ENCODE measurements at places on chromosomes 7 and 10.

- DNase-seq = no peak
Observed at GRCh38 chr7:114567416-114567815, 152.8 kb downstream of the FOXP2 start.

- no peak for DNase-seq
Observed at GRCh38 chr10:13840036-13840435, 253.3 kb downstream of the PRPF18 start.

- no peak for DNase-seq
Observed at GRCh38 chr7:2782565-2782964, 61.5 kb downstream of the GNA12 start.

DNA sequence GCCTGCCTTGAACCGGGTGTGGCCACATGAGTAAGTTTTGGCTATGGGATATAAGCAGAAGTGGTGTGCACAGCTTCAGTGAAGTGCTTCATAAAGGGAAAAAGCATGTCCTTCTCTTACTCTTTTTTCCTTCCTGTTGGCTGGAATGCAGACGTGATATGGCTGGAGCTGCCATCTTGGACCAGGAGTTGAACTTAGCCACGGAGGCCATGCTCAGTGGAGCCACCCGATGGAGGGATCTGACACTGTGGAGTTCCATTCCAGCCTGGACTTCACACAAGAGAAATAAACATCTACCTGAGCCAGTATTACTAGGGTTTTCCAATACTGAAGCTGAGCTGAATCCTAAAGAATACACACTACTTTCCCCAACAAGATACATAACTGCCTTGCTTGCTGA lies 52.3 kb downstream of the CCDC3 start:
- DNase-seq = no peak

GRCh38 chr7:153858355-153858754 lies 193.8 kb upstream of the DPP6 start:
- DNase-seq = no peak

- no peak for DNase-seq
Observed at GRCh38 chr10:67861750-67862432, 22.6 kb upstream of the SIRT1 start.

GRCh38 chr10:5461203-5461588 lies 38.2 kb downstream of the CALML5 start:
- DNase-seq = peak; percentile 28

DNA sequence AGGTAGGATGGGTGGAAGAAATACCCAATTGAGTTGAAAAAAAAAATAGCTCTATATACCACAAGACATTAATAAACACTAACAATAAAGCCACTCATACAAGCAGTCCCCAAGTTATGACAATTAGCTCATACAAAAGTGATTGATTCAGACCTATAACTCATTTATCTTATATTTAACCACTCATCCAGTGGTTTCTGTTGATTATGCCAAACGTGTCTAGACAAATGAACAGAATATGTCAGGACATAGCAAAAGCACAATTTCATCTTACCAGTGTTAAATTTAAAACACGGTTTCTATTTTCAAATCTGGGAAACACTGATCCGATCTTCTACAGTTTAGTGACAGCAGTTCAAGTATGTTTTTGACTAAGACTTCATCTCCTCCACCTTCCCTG lies 17.0 kb downstream of the ABI1 start:
- DNase-seq = no peak

GRCh38 chr7:42227541-42227935 lies 9.5 kb downstream of the GLI3 start:
- DNase-seq = no peak

- DNase-seq = no peak
Observed at GRCh38 chr7:30831936-30832335, 60.7 kb downstream of the MINDY4 start.

- DNase-seq = no peak
Observed at GRCh38 chr10:122802282-122802681, 43.4 kb downstream of the CUZD1 start.

DNA sequence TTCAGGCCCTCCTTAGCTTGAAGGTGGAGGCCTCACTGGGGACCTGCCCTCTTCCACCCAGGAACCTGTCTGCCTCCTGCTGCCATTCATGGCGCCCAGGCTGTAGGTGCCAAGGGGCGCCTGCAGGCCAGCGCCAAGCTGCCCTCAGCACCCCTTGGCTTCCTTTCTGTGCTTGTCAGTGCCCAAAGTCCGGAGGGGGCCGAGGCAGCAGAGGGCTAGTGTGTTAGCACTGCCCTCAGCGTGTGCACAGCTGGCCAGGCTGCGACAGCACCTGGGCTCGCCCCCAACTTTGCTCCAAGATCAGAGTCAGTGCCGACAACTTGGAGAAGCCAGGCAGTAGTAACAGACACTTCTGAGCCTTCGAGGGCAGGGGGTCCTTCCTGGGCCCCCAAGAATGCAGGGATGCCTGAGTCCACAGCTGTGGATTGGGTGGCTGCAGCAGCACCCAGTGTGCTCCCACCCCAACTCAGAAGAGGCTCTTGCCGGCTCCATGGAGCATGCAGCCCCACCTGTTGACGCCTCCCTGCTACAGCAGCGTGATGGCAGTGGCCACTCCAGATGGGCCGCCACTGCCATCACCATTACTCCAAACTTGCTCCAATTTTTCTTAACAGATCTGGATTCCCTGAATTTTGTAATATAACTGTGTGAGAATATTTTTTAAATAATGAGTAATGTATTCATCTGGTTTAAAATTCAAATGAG lies 41.7 kb downstream of the CACUL1 start:
- no peak for DNase-seq

GRCh38 chr7:42527004-42527403 lies 290.0 kb upstream of the GLI3 start:
- DNase-seq = no peak

DNA sequence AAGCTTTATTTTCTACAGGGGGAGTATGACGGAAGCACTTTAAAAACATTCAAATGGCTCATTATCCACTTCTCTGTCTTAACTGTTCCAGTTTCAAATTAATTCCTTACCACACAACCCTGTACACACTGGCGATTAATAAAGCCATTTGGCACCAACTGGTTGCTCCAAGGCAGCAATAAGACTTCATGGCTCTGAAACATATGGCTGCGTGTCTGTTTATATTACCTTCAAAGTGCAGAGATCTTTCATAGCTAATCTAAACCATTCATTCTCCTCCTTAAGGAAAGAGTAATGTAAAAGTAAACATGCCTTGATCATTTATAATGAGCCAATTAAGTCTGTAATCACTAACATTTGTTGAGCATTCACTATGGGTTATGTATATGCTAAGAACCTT lies 325.7 kb downstream of the PARD3 start:
- DNase-seq = no peak

DNA sequence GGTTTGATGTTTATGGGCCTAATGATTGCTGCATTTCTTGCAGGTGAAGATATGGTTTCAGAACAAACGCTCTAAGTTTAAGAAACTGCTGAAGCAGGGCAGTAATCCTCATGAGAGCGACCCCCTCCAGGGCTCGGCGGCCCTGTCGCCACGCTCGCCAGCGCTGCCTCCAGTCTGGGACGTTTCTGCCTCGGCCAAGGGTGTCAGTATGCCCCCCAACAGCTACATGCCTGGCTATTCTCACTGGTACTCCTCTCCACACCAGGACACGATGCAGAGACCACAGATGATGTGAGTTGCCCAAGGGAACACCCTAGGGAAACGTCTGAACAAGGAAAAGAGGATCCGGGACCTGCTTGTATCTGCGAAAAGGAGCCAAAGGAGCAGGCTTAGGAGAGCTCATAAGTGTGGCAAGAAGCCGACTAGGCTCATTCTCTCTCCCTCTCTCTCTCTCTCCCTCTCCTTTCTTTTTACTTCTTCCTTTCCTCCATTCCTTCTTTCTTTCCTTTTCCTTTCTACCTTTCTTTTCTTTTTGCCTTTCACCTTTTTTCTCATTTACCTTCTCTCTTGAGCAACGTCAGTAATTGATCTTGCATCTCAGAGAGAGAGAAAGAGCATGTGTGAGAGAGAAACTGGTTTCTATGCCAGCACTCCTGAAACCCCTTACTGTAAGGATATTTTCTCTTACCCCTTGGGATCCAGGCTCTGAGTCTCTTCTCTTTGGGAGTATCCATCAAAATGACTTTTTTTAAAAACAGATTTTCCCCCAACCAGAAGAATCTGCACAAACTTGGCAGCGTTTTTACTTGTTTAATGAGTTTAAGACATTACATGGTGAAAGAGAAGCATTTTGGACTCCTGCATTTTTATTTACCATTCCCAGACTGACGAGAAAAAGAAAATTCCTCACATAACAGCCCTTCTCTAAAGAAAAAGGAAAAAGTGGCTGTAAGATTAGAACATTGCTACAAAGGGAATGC lies 4.7 kb downstream of the DLX6 start:
- no peak for DNase-seq

DNA sequence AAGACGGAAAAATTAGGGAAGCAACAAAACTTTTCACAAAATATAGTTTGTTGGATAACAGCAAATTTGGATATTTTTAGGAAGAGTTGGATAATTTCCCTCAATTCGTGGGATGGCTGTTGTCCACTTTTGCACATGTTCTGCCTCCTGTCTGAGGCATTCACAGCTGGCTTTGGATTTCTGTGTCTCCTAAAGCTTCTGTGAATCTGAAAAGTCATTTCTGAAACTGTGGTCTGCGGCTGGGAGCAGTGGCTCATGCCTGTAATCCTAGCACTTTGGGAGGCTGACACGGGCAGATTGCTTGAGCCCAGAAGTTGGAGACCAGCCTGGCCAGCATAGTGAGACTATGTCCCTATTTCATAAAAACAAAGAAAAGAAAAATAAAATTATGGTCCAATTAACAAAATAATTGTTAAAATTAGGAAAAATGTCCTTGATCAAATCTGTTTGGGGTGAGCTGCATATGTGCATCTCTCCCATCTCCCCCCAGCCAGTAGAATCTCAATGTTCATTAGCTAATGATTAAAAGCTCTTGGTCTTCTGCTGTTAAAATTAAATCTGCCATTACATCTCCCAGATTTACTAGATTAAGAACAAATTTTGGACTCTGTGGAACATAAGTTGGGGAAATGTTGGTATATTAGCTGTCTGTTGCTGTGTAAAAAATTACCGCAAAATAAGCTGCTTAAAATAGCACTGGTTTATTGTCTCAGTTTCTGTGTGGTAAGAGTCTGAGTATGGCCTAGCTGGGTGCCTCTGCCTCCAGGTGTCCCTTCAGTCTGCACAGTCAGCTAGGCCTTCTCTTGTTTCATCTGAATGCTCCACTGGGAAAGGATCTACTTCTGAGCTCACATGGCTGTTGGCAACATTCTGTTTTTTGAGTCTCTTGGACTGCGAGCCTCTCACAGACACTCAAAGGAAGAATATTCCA lies 332.0 kb upstream of the FZD1 start:
- DNase-seq = peak; percentile 12

- no peak for DNase-seq
Observed at GRCh38 chr7:122433765-122434164, 129.2 kb upstream of the FEZF1 start.

- no peak for DNase-seq
Observed at GRCh38 chr10:10209167-10209566, 808.5 kb upstream of the CELF2 start.

GRCh38 chr7:467393-467828 lies 52.2 kb downstream of the PDGFA start:
- no peak for DNase-seq

DNA sequence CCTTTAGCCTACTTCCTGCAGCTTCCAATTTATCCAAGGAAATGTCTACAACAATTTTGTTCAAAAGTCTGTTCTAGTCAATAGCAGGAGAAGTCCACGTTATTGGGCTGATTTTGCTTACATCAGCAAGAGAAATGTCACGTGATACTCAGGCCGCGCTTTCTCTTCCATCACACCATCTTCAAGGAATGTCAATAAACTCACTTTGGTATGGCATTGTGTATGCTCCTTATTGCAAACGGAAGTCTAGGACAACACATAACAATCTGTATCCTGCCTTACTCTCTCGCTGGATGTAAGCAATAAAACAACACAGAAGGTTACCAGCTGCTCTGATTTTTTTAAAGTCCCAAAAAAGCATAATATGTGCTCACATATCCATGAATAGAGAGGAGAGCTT lies 17.1 kb upstream of the STK17A start:
- DNase-seq = no peak

- DNase-seq = no peak
Observed at GRCh38 chr10:51083356-51083853, 9.1 kb downstream of the PRKG1 start.

GRCh38 chr10:133156674-133157579 lies 3.1 kb upstream of the KNDC1 start:
- DNase-seq = no peak

GRCh38 chr10:61195211-61195610 lies 251.2 kb upstream of the RHOBTB1 start:
- DNase-seq = no peak

DNA sequence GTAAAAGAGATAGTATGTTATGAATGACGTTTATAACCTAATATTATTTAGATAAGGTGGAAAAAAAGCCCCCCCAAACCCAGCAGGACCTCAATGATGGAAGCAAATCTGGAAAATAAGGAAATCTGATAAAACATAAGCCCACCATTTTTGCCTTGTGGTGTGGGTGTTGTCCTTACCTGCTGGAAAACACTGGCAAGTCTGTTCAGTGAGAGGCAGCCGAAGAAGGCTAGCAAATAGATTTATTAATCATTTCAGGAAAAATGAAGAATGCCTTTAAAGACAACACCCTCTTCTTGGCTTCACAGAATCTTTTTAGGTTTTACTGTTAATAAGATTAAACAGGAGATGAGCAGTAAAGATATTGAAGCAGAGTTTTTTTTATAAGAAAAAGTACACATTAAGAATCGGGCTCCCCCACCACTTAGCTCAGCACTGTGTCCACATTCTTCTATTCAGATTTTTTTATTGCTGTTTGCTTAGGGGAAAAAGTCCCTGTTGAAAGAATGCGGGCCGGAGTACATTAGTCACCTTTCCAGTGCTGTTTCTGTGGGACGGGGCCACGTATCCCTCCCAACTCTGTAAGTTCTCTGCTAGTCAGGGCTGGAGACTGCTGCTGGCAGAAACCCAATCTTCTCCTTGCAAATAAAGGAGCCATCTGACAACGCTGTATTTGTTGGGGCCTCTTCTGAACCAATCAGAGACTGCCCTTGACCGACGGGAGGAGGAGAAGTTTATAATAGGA lies 104.1 kb downstream of the EVX1 start:
- DNase-seq = no peak

DNA sequence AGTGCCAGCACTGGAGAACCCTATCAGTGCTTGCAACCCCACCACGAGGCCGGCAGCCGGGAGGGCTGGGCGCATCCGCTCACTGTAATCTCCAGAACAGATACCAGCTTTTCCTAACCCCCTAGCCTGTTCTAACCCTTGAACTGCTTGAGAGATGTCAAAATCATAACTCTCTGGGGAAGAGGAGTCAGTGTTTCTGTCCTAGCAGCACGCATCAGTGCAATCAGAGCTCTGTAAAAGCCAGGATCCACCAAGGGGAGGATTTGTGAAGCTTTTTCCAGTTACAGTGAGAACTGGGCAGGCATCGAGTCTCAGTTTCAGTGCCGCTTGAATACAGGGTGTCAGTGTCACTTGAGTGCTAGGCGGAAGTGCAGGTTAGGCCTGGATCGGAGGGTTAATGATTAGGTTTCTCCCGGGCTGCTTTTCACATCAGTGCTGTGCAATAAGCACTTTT lies 104.5 kb upstream of the INSYN2A start:
- DNase-seq = no peak

DNA sequence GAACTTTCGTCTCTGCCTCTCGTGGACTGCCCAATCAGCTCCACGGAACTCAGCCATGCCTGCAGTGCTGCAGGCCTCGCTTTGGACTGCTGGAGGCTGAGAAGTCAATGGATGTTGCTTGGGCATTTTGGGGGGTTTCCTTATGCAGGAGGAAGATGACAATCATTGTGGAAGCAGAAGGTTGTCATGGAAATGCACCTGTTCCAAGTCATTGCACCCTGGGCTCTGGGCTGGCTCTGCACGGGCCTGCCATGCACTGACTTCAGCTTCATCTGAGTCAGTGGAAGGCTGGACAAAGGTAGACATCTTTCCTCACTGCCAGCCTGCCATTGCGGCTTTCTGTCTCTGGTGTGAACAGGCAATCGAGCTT lies 217.3 kb downstream of the RPS24 start:
- DNase-seq = no peak

Data from DMS79 (cell line).